ENCODE measurements at places on chromosomes 5 and 9.

DNA sequence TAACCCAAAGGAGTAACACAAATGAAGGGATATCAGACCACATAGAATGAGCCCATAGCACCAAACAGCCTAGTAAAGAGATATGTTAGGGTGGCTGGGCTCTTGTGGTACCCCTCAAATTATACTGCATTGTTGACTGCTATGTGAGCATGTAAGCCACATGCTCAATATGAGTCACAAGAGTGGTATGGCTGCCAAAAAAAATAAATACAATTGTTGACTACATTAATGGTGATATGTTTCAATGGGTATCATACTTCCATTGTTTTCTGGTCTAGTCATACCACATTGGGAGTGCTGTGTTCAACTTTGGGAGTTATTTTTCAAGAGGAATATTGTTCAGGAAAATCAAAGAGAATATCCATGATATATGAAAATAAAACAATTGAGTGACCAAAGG, 162.4 kb upstream of the PIK3R1 start:
- DNase-seq, result no peak

GRCh38 chr5:151414536-151414935, 32.9 kb upstream of the SLC36A1 start:
- DNase-seq, result no peak

- no peak for DNase-seq
Measured at GRCh38 chr5:143534761-143535154, 131.3 kb upstream of the NR3C1 start.

DNA sequence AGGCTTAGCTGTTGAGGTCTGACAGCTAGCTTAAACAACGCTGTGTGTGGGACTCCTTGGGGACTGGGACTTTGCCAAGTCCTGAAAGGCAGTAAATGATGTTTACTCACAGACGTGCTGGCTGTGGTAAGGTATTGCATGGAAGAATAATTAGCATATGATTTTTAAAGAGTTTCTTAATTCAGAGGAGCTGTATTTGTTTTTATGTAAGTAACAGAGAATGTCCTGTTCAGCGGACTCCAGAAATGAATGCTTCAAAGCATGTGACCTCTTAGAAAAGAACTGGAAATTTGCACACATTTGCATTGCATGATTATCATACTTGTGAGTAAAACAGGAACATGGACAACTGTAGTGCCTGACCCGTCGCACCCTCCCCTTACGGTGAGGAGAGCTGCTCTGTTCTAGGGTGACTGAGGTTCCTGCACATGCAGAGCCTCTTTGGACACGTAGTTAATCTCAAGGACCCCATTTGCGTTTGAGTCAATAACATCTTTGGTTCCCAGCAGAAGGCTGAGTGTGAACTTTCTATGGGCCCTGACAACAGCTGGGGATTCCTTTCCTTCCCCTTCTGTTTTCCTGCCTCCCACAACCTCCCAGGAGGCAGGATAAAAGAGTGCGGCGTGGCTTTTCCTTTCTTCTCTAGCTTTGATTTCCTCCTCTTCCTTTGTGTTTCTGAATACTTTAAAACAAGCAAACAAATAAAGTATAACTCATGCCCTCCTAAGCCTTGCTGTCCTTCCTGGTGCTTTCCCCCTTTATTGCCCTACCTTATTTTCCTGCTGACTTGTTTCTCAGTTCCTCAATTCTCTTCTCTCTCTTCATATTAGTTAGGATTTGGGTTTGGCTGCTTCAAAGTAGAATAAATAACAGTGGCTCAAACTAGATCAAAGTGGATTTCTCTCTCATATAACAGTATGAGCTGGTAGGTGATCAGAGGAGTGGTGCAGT, 157.2 kb upstream of the CD180 start:
- DNase-seq, result no peak

GRCh38 chr9:114779352-114779845, 26.4 kb downstream of the TNFSF15 start:
- peak; percentile 81 for DNase-seq

- DNase-seq, result no peak
Measured at GRCh38 chr5:54548565-54548964, 31.0 kb downstream of the SNX18 start.

All from lower lobe of right lung (tissue), 2 donors.